ENCODE measurements at places on chromosomes 7 and 10. TPM values are rescaled to one million over a fixed set of nuclear protein-coding genes. Genes with fewer than 3 reads are reported as not detected.

Gene LMOD2
- polyA plus RNA-seq, result 5.5 TPM

Gene EIF3A
- polyA plus RNA-seq, result 159 TPM

Gene LIMK1
- 18.8 TPM for polyA plus RNA-seq

Gene HBP1
- 158 TPM for polyA plus RNA-seq

Gene PPP1R3C
- polyA plus RNA-seq, result 214 TPM

DNA sequence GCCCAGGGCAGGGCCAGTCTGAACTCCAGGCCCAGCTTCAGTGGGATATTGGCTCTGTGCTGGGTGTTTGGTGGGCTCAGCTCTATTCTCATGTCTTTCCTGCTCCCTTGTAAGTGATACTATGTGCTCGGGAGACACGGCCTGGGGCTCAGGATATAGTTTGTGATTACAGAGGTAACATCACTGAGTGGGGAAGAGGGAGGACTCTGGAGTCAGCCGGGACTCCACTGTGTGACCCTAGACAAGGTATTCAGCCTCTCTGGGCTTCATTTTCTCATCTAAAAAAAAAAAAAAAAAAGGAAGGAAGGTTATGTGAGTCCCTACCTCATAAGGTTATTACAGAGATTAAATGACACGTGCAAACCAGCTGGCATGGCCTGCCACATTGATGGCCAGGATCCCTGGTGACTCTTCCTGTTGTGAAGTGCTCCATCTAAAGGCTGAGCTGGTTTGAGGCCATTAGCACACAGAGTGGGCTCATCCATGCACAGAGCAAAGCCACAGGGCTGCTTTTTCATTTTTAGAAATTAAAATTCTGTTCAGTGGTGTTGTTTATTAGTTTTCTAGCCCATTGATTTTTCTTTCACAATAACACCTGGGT, 15.7 kb downstream of the SLC13A4 start:
- DNase-seq, result no peak

GRCh38 chr10:112269266-112269665, 13.9 kb upstream of the TECTB start:
- no peak for DNase-seq

- no peak for DNase-seq
These were observed 37.3 kb upstream of the PRSS1 start for GRCh38 chr7:142711746-142712616.

DNA sequence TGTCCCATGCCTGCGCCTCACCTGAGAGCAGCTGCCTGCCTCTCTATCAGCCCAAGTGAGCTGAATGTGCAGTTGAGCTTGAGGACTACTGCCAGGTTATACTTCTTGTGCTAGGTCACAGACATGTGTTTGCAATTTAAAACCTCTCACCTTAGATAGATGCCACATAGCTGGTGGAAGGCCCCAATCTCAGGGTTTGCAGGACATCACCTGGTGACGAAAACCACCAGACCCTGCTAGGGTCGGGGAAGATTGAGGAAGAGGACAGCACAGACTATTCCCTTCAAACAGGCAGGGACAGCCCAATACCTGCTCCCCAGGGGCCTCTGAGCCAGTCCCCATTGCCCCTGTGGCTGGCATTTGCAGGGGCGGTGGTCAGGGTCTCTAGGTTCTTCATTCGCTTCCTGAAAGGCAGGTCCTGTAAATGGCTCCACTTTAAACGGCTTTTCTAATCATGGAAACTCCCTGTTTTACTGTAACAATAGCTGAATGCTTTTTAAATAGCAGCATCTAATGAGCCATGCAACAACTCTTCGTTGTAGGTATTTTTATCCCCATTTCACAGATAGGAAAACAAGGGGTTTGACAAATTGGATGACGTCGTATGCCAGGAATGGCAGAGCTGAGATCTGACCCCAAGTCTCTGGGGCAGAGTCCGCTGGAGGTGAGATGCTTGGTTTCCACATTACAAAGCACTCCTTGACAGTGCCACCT, 80.1 kb downstream of the EMX2 start:
- no peak for DNase-seq

- DNase-seq, result no peak
These were observed at the start of gene CALML5 for GRCh38 chr10:5499493-5500140. Gene CALML5 (minus strand): TSS chr10:5499570. CDS start chr10:5499438, 132 bp downstream.

- DNase-seq, result no peak
These were observed 4.4 kb downstream of the CALML3 start for GRCh38 chr10:5528989-5529701.

DNA sequence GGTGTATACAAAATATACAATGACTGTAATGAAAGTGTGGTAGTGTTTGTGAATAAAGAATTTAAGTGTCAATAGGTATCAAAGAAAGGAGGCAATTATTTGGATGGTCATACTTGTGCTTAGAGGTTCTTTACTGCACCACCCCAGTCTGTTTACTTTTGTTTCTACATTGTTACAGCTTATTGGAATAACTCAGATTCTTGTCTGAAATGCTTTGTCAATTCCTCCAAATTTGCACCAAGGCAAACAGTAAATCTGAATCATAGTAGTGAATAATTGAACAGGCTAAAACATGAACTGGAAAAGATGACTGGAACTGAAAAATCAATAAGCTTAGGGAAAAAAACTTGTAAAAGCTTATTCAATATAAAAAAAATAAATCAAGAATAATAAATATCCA, 319.2 kb downstream of the EXOC4 start:
- DNase-seq, result no peak

DNA sequence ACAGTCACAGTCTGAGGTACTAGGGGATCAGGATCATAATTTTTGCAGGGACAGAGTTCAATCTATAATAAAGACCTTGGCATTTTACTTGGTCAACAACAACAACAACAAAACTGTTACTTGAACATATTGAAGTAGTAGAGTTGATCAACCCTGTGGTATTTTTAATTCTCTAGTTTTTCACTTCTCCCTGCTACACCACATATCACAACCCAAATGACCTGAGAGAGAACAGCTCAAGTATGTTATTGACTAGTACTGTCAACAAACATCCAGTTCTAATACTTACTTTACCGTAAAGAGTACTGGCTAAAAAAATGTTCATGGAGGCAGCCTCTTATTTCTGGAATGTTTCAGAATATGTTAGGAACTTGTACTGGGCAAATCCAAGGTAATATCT, 90.5 kb upstream of the FAM3C start:
- no peak for DNase-seq

DNA sequence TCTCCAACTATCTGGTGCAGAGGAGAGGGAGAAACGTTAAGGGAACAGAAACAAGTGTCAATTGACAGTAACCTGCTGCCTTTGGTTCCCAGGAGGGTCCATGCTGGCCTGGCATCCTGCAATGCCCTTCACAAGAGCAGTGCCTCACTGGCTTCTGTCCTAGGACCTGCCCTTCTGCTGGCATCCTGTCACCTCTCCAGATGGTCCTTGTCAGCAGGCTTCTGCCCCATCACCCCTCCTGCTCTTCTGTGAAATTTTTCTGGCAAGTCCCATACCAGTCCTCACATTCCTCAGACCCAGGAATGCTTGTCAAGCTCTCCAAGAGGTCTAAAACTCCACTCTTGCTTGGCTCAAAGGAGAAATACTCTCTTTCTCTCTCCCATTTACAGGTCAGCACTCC, 34.2 kb downstream of the C10orf67 start:
- peak; percentile 6 for DNase-seq

DNA sequence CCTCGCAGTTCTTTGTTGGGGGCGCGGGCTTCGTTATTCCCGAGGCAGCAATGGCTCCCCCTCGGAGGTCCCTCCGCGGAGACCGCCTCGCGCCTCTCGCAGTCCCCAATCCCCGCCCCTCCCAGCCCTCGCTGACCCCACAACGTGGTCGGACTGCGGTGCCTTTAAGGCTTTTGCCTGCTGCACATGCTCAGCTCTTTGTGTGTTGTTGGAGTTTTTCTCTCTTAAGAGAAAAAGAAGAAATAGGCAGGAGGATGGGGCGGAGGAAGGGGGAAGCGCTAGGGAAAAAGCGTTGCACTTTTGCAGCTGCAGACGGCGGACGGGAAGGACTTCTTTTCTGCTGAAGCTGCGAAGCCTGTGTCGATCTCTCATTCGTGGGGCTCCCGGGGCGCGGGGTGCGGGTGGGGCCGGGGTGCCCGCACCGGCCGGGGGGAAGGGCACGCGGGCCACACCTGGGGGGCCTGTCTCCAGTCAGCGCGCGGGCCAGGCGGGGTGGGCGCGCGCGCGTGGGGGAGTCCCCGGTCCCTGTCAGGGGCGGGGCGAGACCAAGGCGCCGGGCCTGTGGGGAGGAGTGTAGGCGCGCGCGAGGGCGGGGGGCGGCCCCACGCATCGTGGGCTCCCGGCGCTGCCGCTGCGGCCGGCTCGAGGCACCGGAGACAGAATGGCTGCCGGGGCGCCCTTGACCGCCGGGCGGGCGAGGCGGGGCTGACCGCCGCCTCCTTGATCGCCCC, 445 bp upstream of the ATRNL1 start:
- DNase-seq, result peak; percentile 60
